ENCODE measurements at places on chromosomes 6 and 20.
A peak's percentile ranks its signal among the peaks of the same experiment; 100 is the strongest.

- no peak for DNase-seq
Observed at GRCh38 chr6:85923013-85923430, 280.3 kb upstream of the SYNCRIP start.

DNA sequence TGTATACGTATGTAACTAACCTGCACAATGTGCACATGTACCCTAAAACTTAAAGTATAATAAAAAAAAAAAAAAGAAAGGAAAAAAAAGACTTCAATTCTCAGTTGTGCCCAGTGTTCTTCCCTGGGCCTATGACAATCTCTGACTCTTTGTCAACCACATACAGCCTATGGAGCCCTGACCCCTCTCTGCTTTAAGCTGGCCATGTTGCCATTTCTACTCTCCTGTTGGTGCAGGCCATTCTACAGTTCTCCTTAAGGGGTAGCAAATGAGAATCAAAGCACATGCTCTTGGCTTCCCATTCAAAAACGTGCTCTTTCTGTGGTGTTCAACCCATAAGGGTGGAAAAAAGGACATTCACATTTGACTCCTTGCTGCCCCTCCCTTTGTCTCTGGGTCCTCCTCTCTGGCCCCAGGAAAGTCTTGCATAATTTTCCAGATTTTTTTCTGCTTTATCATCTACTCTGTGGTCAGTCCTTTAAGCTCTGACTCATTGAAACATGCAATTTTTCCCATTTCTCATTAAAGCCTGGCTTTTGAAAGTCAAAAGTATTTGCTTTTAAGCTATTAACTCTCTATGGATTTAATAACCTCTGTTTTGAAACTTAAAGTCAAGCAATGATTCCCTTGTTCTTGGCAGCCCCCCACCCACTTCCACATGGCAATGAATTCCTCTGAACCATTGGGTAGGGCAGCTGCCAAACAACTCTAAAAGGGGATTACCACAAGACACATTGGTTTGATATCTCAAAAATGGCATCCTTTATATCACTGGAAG is 208.6 kb upstream of the MCHR2 start:
- no peak for DNase-seq

DNA sequence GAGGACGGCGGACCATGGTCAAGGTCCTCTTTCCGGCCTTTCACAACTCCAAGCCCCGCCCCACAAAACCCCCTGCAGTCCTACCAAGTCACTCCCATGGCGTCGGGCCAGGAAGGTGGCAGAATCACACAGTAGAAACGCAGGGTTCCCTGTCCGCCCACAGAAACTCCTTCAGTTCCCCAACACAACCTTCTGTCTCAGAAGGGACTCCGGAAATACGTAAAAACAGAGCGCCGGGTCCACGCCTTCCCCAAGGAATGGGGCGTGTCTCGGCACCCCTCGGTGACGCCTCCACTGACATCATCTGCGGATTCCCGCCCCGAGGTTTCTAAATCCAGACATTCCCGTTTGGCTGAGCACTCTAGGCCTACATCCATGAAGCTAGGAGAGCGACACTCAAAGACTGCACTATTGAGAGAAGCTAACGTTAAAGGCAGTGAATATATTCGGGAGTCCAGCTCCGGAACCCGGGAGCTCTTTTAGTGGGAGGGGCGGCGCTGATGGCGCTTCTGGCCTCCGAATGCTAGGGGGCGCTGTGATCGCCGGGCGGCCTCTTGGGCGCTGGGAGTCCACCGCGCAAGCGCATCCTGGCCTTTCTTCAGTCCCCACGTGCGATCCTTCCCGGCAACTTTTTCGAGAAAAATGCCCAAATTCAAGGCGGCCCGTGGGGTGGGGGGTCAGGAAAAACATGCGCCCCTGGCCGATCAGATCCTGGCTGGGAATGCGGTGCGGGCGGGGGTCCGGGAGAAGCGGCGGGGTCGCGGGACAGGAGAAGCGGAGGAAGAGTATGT is at the start of the genes BYSL and MED20:
TSS of gene BYSL (plus strand) at position 579 of the 791 bp plus-strand sequence. CDS start at position 643, 64 bp downstream.
TSS of gene MED20 (minus strand) at position 219 of the 791 bp plus-strand sequence. CDS start at position 98, 121 bp downstream.
- peak; percentile 95 for DNase-seq

- no peak for DNase-seq
Observed at GRCh38 chr6:149037051-149037671, 280.4 kb upstream of the TAB2 start.

GRCh38 chr6:54920628-54921027 is 74.1 kb downstream of the FAM83B start:
- DNase-seq: no peak

DNA sequence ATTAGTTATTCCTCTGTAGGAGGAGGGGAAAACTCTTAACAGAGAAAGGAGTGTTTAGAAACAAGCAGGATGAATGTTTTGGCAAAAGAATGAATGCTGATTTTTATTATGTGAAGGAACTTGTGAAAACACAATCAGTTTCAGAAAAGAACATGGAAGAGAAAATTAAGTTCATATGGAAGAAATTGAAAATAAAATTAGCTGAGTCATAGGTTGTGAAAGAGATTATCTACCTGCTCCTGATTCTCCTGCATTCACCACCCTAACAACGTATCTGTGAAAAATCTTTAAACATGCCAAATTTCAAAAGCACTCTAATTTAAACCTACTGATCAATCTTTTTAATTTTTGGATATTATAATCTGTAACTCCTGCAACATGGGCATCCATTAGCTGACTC is 227.3 kb upstream of the RSPO3 start:
- no peak for DNase-seq

DNA sequence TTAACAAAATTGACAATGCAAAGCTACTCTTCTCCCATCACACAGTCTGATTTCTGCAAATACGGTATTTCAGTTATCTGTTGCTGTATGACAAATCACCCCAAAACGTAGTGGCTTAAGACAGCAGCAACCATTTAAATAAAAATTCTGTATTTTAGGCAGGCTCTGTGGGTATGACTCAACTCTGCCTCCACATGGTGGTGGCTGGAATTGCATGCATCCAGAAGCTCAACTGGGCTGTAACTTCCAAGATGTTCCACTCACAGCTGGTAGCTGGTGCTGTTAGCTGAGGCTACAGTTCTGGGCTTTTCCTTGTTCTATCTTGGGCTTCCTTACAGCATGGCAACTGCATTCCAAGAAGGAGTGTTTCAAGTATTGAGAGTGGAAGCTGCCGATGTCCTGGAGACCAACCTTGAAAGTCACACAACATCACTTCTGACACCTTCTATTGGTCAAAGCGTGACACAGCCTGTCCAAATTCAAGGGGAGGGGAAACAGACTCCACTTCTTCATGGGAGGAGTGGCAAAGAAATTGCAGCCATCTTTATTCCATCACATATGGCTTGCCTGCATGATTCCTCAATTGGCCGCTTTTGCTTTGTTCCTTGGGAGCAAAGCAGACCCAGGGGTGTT is 39.7 kb upstream of the TULP1 start:
- DNase-seq: peak; percentile 60

DNA sequence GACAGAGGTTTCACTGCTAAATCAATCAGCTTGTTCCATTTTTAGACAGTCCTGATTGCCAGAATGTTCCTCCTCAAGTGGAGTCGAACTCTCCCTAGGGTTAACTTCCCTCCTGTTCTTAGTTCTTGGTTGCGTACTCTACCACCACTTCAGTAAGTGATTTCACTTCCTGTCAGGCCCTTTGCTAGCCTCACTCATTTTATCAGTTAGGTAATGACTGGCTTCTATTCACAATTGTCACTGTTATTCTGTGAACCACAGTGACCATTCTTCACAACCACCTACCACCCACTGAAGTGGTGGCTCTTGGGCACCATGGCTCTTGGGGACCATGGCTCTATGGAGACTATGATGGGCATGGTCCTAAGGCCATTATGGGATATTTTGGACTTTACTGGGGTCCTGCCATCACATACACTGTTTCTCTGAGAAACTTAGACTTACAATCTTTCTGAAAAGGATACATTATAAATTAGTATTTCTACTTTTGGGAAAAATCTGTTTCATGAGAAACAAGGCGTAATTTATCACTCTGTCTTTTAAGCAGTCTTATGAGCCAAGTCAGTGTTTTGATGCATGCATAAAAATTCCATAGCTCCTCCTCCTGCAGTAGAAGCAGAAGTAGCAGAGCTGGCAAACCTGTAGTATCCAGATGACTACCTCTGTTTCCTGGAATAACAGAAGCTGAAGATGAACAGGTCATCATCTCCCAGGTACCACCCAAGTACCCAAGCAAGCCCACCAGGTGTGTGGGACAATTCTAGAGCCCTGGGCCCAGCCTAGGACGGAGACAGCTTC is 66.3 kb downstream of the ATXN1 start:
- no peak for DNase-seq

Data from upper lobe of right lung (tissue), 1 donor.